ENCODE measurements at places on chromosomes 16 and 17.

DNA sequence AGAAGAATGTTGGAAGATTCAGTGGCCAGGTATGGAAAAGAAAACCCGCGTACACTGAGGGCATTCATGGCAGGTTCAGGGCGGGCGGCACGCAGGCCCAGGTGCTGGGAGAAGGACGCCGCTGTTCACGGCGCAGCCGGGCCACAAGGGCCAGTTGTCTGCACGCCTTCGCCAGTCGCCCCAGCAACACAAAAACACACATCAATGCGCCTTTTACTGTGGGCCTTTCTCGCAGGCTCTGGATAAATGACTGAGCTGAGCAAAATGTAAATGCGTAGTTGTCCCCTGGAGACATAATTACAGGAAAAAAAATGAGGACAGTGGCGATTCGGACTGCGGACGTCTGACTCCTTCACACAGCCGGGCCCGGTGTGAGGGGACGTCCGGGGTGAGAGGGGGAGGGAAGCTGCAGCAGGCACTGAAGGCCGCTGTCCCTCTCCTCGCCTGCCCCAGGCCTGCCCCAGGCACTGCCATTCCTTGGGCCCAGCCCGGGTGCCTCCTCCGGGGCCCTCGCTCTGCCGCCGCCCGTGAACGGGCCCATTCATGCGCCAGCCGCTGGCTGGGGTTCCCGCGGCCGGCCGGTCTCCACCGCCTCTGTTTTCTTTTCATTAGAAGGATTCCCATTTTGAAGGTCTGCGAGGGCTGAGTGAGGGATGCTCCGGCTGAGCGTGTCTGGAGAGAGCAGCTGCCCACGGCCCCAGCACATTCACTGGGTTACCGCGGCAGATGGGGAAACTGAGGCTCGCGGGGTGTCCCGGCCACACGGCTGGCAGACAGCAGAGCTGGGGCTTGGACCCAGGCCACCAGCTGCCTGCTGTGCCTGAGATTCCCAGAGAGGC lies 6.5 kb upstream of the ZNF469 start:
- DNase-seq: no peak

DNA sequence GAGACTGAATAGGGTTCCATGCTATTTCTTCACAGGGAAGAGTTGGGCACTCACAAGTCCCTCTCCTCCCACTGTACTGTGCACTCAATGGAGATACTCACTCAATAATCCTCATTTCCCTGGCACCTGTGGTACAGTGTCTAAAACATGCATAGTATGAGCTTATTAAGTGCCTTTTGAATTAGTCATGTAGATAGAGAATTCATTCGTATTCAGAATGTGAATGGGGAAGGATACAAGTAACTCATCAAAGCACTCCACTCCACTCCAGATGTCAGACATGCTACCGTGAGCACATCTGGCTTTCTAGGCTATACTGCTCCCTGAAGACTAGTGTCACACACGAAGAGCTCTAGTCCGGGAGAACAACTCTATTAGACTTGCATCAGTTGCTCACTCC lies 6.3 kb downstream of the C17orf75 start:
- no peak for DNase-seq

GRCh38 chr16:78628461-78629045 lies 529.1 kb downstream of the WWOX start:
- DNase-seq: no peak

DNA sequence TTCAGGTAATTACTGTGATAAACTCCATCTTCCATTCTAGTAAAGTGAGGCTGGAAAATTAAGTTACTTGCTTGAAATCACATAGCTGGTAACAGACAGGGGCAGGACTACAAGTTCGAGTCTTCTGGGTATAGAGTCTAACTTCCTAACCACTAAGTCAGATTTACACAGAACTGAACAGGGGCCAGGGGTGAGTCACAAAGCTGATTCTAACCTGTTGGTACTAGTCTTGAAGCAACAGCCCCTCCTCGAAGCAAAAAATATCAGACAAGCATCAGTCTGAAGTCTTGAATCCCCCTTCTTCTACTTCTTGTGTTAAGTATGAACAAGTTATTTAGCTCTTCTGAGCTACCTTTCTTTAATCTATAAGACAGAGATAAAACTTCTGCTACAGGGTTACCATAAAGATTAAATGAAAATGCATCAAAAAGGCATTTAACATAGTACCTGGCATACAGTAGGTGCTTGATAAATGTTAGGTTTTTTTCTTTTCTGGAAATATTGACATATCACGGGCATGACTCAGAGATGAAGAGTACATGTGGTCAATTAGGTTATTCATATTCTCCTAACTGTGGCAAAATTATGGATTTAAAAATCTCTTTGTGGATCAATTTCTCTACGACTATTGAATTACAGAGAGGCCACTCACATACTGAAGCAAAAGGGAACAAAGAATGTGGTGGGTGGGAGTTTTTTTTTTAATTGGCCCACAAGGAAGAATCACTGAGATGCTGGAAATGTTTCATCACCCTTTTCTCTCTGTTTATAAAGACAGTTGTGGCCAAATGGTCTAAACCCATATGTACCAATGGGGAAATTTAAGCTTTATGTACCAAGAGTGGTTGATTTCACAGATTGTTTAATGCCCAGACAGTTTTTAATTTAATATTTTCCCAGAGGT lies 266.9 kb upstream of the DYNLRB2 start:
- no peak for DNase-seq

- no peak for DNase-seq
These were observed 11.2 kb upstream of the NGFR start for GRCh38 chr17:49483599-49484509.

DNA sequence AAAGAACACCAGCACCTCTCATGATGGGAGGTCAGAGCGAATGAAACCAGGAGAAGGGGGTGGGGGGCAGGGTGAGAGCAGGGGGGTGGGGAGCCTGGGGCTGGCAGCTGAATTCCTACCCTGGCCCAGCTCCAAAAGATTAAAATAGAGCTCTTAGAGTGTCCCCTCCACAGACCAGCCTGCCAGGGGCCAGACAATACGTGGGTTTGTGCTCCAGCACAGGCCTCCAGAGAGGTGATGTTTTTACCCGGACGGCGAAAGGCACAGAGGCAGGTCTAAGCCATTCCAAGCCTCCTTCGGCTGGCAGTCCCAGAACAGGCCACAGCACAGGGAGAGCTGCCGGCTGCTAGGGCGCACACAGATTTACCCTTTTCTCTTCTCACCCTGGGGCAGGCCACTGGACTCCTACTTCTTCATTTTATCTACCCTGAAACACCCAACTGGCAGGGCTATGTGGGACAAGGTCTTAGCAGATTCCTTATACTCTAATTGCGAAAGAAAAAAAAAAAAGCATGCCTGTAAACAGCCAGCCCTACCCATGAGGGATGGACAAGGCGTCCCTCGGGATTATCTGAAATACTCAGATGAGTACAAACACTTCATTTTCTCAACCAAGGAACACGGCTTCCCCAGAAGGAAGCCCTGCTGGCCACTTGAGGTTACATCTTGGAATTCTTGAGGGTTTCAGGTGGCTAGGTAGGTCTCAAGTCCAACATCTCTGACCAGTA lies 71.9 kb upstream of the NOG start:
- DNase-seq: no peak
